Activated CD4-positive, CD25-positive, alpha-beta regulatory T cell treated with anti-CD3 and anti-CD28 coated beads, Interleukin-2, amount 50 U/mL, for 24 hours (primary cell): ENCODE measurements at places on chromosomes 2 and 18.

DNA sequence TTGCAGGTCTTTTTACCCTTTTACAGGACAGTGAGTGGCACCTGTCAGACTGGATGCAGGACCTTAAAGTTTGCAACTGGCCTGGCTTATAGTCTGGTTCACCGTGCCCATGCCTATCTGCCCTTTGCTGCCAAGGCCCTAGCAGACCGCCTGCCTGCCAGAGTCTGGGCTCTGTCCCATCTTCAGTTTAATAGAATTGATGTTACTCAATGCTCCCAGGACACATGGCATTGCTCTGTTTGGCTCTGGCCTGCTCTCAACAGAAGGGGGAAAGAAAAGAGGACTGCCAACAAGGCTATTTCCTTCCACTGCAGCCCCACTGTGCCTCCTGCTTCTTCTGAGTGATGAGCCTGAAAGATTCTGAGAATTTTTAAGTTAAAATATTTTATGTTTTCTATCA, 25.6 kb upstream of the TMEM178A start:
- ATAC-seq = no peak

GRCh38 chr18:34281722-34282121, 57.0 kb upstream of the NOL4 start:
- no peak for ATAC-seq

- ATAC-seq = peak; percentile 89
These were observed 9.9 kb downstream of the DNMT3A start for GRCh38 chr2:25331686-25332365.

DNA sequence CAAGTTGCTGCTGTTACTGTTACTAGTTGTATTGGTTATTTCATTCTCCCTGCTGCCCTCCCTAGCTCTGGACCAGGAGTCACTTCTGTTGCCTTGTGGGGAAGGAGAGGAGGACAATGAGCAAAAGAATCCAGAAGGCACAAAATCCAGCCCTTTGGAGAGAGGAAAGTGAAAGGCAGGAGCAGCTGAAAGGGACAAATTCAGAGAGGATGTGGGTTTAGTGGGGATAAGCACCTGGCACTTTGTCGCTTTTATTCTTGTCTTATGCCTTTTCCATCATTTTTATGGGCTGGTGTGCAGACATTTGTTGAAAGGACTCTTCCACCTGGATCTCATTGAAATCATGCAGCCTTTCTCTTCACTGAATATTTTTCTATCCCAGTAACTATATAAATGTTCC, 24.3 kb upstream of the LTBP1 start:
- ATAC-seq = no peak

GRCh38 chr2:239732666-239733010, 292.5 kb downstream of the NDUFA10 start:
- no peak for ATAC-seq

DNA sequence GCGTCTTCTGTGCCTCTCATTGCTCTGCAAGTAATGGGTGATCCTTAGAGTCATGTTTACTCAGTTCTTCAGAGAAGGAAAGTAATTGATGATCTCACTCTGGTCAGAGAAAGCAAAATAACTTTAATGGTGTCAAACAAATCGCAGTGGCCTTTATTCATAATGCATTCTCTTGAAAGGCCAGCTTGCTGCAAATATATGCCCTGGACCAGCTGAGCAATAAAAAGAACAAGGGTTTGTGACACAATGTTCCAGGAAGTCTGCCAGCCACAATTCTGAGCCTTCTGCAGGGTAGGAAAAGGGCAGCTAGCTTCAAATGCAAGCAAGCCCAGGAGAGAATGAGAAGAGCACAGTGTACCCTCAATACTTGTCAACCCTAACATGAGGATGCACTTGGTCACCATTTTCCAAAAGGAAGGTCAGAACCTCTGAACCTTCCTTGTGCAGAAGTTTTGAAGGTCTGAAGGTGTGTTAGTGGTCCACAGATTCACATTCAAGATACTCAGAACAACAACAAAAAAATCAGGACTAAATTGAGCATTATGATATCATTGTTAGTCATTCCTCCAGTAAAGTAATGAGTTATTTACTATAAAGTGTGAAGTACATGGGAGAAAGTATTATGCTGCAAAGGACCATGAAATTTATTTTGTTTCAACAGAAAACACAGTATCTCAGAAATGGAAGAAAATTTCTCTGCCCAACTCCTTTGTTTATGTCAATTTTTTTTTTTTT, 355.6 kb downstream of the PAX3 start:
- ATAC-seq = no peak

DNA sequence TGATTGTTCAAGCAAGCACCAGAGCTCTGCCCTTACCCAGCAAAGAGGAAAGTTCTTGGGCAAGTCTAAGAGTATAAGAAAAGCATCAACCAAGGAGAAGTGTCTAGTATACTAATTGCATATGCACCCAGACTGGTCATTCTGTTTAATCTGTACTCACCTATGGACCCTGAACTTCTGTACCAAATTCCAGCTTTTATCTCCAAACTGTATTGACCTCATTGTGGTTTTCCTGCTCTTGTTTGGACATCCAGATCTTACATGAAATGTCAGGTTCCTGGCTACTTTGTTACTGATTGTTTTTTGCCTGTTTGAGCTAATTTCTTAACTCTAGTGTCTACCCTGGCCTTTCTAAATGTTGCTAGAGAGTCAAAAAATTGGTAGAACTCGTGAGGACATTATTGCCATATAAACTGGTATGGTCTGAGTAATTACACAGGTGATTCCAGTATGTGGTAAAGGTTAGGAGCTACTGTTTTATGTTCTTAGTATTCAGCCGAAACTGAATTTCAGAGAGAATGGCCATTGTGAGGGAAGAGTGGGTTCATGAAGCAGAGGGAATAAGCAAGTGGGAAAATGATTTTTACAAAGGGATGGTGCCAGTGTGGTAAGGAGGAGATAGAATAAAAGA, 146.3 kb downstream of the HNMT start:
- ATAC-seq = no peak

DNA sequence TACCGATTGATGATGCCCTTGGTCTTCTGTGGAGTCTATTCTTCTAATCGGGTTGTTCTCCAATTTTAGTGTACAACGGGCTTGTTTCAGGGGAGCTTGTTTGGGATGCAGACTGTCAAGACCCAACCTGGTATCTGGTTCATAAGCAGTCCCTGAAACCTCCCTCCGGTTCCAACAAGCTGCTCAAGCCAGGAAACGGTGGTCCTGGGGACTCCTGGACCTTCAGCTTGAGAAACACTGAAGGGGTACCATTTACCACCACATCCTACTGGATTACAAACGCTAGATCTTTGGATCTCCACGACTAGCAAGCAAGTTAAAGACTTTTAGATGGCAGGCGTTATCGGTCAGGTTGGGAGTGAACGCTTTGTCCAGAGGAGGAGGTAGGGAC, 2.0 kb downstream of the BCL2 start:
- ATAC-seq = no peak

DNA sequence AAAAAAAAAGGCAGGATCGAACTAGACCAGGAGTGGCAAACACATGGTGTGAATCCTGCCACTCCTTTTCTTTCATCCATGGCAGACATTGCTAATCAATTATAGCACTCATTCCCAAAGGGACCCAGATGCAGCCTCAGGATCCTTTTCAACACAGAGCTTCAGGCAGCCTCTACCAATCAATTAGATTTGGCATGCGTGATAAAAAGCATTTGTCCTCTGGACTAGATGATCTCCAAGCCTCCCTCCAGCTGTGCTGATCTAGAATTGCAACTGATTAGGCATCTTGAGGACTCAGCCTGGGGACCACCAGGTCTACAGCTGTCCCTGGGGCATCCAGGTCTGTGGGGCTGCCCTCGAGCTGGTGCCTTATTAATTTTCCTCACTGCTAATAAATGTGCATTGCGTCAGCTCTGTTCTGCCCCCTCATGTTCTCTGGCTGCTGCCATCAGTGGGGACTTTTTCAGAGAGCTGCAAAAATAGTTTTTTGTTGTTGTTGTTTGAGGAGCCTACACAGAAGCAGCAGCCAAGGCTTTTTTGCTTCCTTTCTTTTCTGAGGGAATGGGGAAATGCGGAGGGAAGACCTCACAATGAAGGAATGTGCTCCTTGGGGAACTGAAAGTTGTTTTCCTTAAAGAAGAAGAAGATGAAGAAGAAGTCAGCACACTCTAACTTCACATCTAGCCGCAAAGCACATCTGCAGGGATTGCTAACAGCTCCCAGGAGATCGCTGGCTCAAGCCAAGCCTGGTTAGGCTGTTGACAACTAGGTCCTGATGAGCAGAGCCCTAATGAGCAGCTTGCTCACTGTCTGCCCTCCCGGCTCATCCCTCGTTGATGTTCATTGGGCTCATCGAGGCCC, 8.8 kb upstream of the ATOH8 start:
- ATAC-seq = no peak

DNA sequence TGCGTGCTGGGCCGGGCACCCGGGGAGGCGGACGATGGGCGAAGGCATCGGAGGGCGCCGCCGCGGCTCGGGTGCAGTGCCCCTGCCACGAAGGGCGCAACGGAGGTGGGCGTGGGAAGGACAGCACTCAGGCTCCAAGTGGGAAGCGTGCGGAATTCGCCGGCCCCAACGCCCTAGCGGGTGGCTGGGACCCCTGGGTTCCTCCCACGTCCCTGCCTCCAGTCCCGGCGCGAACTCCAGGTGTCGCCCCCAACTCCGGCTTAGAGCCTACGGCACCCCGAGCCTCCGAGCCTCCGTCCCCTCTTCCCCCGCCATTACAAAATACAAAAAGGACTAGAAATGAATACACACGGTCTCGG, 1.3 kb downstream of the CYP27C1 start:
- no peak for ATAC-seq

- ATAC-seq = no peak
These were observed 95.2 kb downstream of the DTNA start for GRCh38 chr18:34805103-34805877.

- no peak for ATAC-seq
These were observed 147.7 kb downstream of the PPP1R1C start for GRCh38 chr2:182133195-182133891.

DNA sequence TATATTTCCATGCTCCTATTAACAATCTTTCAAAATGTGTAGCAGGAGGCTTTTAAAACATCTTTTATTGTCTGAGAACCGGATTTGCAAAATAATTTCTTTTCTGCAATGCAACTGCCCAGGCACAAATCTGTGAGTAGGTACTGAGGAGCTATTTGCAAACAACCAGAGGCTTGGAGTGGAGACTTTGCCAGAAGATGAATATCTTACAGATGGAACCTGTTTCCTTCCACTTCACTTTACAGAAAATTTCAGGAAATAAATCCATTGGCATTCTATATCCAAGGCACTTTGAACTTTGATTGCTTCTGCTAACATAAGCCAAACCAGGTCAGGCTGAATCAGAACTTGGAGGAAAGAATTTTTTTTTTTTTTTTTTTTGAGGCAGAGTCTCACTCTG, 237.4 kb upstream of the REV1 start:
- no peak for ATAC-seq

- no peak for ATAC-seq
These were observed 933.6 kb upstream of the SLC39A10 start for GRCh38 chr2:194723446-194723845.

- no peak for ATAC-seq
These were observed 185.2 kb upstream of the LRRTM1 start for GRCh38 chr2:80489717-80490116.

- no peak for ATAC-seq
These were observed 12.0 kb downstream of the ONECUT2 start for GRCh38 chr18:57447154-57447621.

- ATAC-seq = no peak
These were observed 26.7 kb downstream of the IFIH1 start for GRCh38 chr2:162291748-162292147.

DNA sequence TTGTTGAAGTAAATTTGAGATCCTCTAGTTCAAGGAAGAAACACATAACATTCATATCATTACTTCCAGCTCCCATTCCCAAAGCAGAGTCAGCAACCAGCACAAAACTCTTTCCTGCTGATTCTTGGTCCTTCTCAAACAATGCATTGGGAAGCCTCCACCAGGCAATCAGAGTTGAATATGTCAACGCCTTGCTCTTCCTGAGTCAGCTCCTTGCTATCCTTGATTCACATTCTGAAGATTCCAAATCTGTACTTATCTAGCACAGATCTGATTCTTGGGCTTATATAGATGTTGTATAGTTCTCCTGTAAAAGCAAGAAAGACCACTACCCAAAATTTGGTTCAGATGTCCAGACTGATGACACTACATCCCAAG, 29.6 kb downstream of the CFAP210 start:
- ATAC-seq = no peak
